Caco-2 (cell line): ENCODE measurements at places on chromosomes 3 and 15.

GRCh38 chr3:136750209-136750896 lies 1.8 kb downstream of the STAG1 start:
- H3K36me3 ChIP-seq: no peaks in the 10 kb centered on the region
- H3K4me1 ChIP-seq: peaks cover 17% of the 10 kb centered on the region

DNA sequence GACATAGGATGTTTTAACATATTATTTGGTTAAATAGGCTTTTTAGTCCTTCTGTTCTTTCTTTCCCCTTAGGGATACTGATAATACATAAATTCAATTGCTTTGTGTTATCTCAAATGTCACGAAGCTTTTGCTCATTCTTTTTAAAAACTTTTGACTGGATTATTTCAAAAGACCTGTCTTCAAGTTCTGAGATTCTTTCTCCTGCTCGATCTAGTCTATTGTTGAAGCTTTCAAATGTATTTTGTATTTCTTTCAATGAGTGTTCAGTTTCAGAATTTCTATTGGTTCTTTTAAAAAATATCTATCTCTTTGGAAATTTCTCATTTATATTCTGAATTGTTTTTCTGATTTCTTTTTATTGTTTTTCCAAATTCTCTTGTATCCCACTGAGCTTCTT lies 16.9 kb downstream of the IL20RB start:
- DNase-seq: no peak
- no peak overlapping the region for H3K27ac ChIP-seq
- H3K27me3 ChIP-seq: no peaks in the 10 kb centered on the region
- no peak overlapping the region for H3K4me3 ChIP-seq
- H3K4me1 ChIP-seq: no peaks in the 10 kb centered on the region

DNA sequence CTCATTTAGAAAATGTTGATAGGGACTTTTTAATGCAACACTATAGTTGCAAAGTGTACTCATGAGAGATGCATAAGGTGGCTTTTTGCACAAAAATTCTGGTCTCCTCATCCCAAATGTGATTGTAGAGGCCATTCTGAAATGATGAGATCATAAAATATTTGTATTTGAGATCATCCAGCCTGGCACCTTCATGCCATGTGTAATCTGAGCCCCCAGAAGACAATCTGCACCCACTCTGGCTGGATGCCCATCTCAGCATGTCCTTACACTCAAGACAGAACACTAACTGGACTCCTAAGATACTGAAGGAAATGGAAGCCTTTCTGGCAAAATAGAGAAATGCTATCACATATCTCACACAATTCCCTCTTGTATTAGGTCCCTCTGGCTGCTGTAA lies 49.2 kb downstream of the SLC7A14 start:
- H3K4me1 ChIP-seq: no peaks in the 10 kb centered on the region
- H3K36me3 ChIP-seq: no peaks in the 10 kb centered on the region
- no peak overlapping the region for H3K27ac ChIP-seq
- no peak overlapping the region for H3K4me3 ChIP-seq
- H3K27me3 ChIP-seq: peaks cover 2% of the 10 kb centered on the region; the same call in 1 of the 2 replicates

DNA sequence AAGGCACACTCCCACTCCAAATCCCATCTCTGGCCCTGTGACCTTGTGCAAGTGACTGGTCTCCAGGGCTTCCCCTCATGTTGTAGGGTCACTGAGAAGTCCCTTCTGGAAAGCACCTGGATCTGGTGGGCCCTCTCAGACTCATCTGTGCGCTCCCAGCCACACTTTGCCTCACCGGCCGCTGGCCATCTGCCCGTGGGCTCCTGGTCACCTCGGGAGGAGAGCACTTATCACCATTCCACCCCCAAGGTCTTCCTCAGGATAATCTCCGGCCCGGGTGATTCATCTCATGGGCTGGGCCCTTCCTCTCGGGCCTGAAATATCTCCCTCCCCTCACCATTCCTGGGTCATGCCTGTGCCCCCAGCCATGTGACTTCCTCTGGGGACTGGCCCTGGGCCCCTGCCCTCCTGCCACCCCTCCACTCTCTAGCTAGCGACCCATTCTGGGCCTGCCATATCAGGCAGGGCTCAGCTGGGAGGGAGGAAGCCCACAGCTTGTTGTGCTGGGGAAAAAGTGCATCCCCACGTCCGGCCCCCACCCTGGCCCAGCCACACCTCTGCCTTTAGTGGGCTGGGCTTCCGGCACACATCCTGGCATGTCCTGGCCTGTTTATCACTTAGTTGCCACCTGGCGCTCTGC lies 10.6 kb upstream of the WNT7A start:
- no peak for DNase-seq
- H3K4me3 ChIP-seq: no peak overlapping the region
- H3K27me3 ChIP-seq: no peaks in the 10 kb centered on the region
- no peaks in the 10 kb centered on the region for H3K4me1 ChIP-seq

DNA sequence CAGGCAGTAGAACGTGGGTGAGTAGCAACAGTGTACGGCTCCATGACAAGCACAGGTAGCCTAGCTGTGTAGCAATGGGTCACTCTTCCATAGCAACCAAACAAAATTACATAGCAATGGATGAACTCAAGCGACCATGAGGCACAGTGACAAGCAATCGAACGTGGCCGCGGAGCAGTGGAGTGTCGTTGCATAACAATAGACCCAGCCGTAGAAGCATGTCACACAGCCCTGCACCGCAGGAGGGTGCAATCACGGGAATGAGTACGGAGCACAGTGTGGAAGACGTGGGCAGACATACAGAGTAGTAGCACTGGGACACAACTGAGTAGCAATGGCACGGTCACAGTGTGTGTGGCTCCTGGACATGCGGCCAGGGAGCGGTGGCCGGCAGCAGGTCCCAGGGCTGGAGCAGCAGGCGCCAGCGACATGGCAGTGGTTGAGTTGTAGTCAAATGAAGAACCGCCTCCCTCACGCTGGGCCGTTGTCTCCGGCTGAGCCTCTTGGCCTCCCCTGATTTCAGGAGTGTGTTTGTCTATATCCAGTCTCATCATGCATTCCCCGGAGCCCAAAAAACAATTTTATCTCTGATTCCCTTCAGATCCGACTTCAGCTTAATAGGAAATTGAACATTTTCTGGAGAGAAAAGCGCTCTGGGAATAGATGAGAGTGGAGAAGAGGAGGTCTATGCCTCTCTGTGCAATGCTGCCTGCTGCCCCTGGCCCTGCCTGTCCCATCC lies 64.1 kb downstream of the CCDC33 start:
- H3K27me3 ChIP-seq: peaks cover 2% of the 10 kb centered on the region
- no peaks in the 10 kb centered on the region for H3K36me3 ChIP-seq
- no peak for DNase-seq

DNA sequence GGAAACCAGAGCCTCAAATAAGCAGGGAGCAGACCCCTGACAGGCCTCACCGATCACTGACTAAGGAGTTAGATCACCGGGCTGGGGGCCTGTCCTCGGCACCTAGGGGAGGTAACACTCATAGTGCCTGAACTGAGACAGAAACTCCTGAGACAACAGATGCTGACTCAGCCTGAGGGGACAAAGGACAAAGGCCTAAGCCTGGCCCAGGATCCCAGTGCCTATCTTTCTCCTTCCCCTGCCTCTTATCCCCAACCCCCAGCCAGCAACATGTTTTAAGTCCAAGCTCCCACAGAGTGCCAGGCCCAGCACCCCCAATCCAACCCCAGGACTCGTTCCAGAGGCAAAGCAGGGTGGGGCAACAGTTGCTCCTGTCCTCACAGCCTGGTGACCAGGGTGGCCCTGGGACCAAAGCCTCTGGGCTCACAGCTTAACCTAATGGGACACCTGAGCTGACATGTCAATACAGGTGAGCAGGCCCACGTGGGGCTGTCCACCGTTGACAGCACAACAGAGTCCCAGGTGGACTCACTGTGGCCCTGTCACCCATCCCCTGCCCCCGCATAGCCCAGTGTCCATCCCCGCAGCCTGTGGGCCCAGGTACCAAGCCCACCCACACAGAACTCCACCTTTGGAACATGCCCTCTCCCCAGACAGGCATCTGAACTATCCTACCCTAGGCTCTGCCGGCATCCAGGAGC lies 37.4 kb downstream of the ADCY5 start:
- no peak overlapping the region for H3K4me3 ChIP-seq
- no peaks in the 10 kb centered on the region for H3K36me3 ChIP-seq
- peak overlapping the region; percentile 0 for H3K27ac ChIP-seq
- H3K27me3 ChIP-seq: no peaks in the 10 kb centered on the region
- H3K4me1 ChIP-seq: peaks cover 35% of the 10 kb centered on the region

DNA sequence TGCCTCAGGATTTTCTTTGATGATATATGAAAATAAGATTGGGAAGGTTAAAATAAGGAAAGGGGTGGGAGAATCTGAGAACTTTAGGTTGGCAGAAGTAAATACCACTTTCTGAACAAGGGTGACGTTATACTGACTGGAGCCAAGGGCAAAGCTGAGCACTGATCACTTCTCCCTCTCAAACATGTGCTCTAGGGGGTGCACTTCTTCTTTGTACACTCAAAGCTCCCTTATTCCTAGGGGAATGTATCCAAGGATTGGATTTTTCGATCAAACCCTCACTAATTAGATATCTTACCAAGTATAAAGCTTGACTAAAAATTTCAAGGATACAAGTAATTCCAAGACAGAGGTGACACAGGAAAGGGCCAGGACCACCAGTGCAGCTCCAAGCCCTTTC lies 243.9 kb upstream of the UMPS start:
- no peak for DNase-seq
- H3K4me1 ChIP-seq: no peaks in the 10 kb centered on the region
- H3K4me3 ChIP-seq: no peak overlapping the region
- H3K27me3 ChIP-seq: no peaks in the 10 kb centered on the region; the same call in 1 of the 2 replicates
- no peaks in the 10 kb centered on the region for H3K36me3 ChIP-seq
- no peak overlapping the region for H3K27ac ChIP-seq

DNA sequence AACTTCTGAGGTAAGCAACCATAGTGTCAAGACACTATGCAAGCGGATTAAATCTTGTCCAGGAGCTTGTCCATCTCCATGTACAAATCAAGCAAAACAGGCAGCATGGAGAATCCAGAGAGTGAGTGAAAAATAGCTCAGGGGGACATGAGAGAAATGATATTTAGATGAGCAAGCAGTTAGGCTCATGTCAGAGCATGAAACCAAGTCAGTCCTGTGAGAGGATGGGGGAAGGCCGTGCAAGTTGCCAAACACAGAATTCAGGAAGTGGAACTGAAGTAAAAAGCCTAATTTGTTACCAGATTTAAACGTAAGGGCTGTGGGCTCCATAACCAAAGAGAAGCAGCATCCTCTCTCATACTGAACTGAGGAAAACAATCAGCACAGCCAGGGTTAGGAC lies 995.9 kb downstream of the MCTP2 start:
- H3K27me3 ChIP-seq: no peaks in the 10 kb centered on the region
- no peaks in the 10 kb centered on the region for H3K36me3 ChIP-seq
- no peak overlapping the region for H3K27ac ChIP-seq
- no peaks in the 10 kb centered on the region for H3K4me1 ChIP-seq
- no peak overlapping the region for H3K4me3 ChIP-seq

GRCh38 chr3:177904621-177905020 lies 631.6 kb upstream of the KCNMB2 start:
- H3K4me1 ChIP-seq: peaks cover 5% of the 10 kb centered on the region; the same call in 1 of the 2 replicates
- H3K4me3 ChIP-seq: no peak overlapping the region
- H3K27ac ChIP-seq: no peak overlapping the region
- H3K27me3 ChIP-seq: no peaks in the 10 kb centered on the region

DNA sequence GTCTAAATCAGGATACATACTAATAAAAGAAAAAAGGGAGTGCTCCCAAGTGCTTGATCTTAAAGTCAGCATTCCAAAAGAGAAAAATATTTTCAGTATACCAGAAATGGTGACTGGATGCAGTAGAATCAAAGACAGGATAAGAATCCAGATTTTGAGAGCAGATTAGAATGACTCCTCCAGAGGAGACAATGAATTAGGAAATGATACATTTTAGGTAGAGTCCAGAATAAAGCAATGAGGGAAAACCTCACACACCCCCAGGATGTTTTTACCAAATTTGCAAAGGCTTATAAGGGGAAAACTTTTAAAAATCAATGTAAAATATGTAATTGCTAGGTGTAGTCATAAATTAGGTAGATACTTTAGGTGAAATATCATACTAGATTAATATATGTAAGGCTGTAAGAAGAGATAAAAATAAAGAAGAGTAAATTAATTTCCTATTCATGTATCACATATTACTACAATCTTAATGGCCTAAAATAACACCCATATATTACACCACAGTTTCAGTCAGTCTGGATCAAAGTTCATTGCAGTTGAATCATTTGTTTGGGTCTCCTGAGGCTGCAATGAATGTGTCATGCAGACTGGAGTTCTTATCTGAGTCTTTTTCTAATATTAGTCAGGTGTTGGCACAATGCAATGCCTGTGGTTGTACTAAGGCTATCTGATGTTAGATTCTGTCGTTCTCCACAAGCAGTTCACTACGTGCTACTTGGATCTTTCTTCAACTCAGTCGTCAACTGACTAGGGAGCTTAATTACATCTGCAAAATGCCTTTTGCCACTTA lies 547.8 kb upstream of the EPHA6 start:
- H3K36me3 ChIP-seq: no peaks in the 10 kb centered on the region
- no peak overlapping the region for H3K4me3 ChIP-seq
- no peaks in the 10 kb centered on the region for H3K4me1 ChIP-seq
- H3K27me3 ChIP-seq: no peaks in the 10 kb centered on the region
- no peak overlapping the region for H3K27ac ChIP-seq

DNA sequence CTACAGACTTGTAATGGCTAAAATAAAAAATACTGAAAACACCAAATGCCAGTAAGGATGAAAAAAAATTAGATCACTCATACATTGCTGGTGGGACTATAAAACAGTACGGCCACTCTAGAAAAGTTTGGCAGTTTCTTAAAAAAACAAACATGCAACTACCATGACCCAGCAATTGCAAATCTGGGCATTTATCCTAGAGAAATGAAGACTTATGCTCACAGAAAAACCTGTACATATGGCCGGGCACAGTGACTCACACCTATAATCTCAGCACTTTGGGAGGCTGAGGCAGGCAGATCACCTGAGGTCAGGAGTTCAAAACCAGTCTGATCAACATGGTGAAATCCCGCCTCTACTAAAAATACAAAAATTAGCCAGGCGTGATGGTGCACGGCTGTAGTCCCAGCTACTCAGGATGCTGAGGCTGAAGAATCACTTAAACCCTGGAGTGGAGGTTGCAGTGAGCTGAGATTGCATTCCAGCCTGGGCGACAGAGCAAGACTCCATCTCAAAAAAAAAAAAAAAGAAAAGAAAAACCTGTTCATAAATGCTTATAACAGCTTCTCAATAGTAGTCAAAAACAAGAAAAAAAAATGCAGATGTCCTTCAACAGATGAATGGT lies 5.6 kb downstream of the TP53BP1 start:
- no peaks in the 10 kb centered on the region for H3K27me3 ChIP-seq
- no peaks in the 10 kb centered on the region for H3K4me1 ChIP-seq

- DNase-seq: no peak
- no peaks in the 10 kb centered on the region for H3K4me1 ChIP-seq
- H3K27me3 ChIP-seq: no peaks in the 10 kb centered on the region
- no peak overlapping the region for H3K27ac ChIP-seq
- H3K4me3 ChIP-seq: no peak overlapping the region
- H3K36me3 ChIP-seq: no peaks in the 10 kb centered on the region
Observed at GRCh38 chr15:34122771-34123183, 20.9 kb downstream of the PGBD4 start.

GRCh38 chr15:83978588-83978987 lies 257.0 kb upstream of the GOLGA6L4 start:
- no peaks in the 10 kb centered on the region for H3K4me1 ChIP-seq
- no peak overlapping the region for H3K4me3 ChIP-seq
- no peaks in the 10 kb centered on the region for H3K36me3 ChIP-seq
